Astrocyte of the spinal cord (primary cell): ENCODE measurements at places on chromosomes 1 and 21.

DNA sequence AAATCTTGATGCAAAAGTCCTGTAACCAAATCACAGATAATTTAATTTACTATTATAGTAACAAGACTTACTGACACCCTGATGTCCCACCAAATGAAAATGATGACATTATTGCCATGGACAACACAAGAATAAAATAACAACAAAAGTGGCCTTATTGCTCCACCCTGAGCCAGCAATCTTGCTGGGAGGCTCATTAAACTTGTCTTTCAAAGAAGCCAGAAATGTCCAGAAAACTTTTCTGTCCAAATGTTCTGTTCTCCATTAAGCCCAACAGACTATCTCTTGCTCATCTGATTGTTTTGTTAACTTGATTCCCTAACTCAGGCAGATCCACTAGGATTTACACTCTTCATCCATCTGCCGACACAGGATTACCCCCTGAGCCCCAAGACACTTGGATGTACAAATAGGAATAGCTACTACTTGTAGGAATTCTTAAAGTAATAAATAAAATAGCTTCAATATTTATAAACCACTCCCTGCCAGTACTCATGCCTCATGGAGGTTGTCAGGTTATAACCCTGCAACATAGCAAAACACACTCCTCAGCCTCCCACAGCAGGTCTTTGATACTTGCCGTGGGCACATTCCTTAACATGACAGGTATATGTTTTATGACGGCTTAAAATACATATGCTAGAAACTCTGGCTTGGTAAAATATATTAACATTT is 84.9 kb downstream of the PTPN14 start:
- no peak for DNase-seq

- no peak for DNase-seq
These were observed 50.7 kb downstream of the KLHDC7A start for GRCh38 chr1:18531503-18531845.

DNA sequence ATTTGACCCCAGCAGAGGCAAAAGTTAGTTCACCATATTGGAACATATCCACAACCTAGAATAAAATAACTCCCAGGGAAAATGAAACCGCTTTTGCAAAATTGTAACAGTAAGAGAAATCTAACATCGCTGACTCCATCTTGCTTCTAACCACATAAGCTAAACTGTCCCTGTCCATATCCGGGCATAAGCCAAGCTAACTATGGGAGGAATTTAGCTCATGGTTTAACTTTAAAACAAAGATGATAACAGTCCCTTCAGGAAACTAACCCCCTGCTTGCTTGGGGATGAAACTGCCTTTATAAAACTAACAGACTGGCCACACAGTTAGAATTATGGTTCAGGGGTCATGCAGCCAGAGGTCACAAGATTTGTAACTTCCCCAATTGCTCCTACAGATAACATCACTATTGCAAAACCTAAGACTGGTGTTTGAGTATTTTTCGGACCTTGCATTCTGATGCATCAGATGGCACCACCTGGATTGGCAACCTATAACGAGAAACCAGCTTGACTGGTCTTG is 46.3 kb downstream of the TESK2 start:
- DNase-seq: no peak

- DNase-seq: no peak
These were observed 22.2 kb upstream of the IPO9 start for GRCh38 chr1:201806801-201807200.

- DNase-seq: no peak
These were observed 111.3 kb upstream of the PALMD start for GRCh38 chr1:99534638-99534930.

DNA sequence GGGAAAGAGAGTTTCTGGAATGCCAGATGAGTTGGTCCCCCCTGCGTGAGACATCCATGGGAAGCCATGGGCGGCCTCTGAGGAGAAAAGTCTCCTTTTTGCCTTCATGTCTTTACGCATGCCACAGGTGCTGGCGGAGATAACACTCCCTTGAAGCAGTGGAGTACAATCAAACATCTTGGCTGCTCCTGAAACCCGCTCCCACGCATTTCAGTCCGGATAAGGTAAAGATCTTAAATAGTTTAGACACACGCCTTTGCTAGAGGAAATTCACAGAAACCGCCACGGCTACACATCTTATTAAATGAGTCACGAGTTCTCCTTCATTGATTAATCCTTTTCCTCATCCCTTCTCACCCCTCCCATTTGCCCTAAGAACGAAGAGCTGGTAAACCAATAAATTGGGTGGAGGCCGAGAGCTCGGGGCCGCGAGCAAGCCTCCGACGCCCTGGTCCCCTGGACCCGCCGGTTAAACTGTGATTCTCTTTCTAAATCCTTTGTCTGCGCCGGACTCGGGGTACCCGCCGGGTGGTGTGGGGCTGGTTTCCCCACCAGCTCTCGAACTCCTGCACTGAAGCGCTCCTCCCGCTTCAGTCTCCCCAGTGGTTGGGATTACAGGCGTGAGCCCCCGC is 6.6 kb upstream of the ZNF669 start:
- DNase-seq: no peak

- DNase-seq: no peak
These were observed at the start of gene RGS18 for GRCh38 chr1:192158181-192158580. RGS18 (plus strand) TSS chr1:192158462; CDS start chr1:192158638, 176 bp downstream.

DNA sequence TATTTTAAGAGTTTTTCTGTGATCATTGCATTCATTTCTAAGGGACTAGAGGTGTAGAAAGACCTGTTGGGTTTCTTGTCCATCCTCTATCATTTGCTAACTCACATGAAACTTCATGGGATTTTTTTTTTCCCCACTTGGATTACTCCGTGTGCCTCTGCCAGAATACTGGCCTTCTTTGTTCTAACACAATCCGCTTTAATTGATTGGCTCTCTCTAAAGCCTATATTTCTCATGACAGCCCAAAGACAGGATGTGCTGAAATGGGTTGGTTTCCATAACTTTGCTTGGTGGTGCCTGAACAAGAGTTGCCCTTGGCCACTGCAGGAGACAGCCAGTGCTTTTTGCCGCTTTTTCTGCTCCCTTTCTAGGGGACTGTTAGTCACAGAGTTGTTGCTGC is 12.2 kb downstream of the CACHD1 start:
- no peak for DNase-seq

DNA sequence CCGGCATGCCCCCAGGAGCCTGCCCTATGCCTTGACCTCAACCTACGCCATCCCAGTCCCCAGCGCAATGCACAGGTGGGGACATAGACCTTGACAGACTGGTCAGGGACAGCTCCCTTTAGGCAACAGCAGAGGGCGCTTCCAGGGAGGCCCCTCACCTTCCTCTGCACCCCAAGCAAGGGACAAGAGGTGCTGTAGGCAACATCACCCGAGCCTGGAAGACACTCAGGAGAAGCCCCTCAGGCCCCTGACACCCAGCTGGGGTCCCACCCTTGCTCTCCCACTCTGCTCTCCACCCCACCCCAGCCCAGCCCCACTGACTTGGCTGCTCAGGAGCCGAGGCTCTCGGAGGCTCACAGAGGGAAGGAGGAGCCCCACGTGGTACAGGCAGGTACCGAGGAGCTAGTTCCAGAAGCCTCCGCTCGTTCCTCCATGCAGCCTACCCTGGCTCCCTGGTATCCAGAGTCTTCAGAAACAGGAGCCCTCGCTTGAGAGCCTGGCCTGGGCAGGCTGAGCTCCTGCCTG is 2.4 kb upstream of the WNT3A start:
- DNase-seq: no peak

GRCh38 chr1:8962812-8963530 is 17.3 kb downstream of the CA6 start:
- DNase-seq: no peak

DNA sequence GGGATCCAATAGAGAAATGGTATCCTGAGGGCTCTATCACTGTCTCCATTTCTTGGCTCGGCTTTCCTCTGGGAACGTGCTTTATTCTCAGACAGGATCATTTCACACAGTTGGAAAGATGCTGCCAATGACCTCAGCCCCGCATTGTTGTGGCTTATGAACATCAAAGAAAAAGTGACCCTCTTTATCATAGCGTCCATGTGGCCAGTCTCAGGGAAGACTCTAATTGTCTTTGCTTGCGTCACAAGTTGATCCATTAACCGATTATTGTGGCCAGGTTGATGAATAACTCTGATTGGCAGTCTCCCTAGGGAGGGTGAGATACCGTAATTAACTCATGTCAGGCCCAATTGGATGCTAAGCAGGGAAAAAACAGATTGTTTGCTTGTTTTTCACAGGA is 10.4 kb upstream of the TMEM9 start:
- no peak for DNase-seq

DNA sequence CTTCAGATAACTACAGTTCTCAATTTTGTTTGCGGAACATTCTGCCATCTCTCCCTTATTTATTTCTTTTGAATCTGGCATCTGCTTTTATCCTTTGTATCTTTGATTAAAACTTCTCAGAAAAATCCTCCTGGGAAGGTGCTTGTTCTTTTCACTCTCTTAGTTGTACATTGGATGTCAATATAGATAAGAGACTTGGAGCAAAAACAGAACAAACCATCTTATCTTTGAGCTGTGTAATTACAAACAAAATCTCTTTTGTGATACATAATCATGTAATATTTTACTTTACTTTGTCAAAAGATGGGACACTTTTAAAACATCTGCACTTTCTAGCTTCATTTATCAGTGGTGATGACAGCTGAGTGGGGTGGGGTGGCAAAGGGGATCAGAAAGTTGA is 307.2 kb upstream of the LYPLAL1 start:
- DNase-seq: no peak

- no peak for DNase-seq
These were observed 11.6 kb downstream of the MED18 start for GRCh38 chr1:28340221-28340974.
